ENCODE measurements at places on chromosomes 5 and 9. TPM values are rescaled to one million over a fixed set of nuclear protein-coding genes. Genes with fewer than 3 reads are reported as not detected.

NAIP gene
- 49.5 TPM for total RNA-seq

SLC34A1 gene
- total RNA-seq, result not detected

FGF10 gene
- 7.8 TPM for total RNA-seq

C9orf50 gene
- 0.28 TPM for total RNA-seq

DNAH5 gene
- 29.3 TPM for total RNA-seq

DNA sequence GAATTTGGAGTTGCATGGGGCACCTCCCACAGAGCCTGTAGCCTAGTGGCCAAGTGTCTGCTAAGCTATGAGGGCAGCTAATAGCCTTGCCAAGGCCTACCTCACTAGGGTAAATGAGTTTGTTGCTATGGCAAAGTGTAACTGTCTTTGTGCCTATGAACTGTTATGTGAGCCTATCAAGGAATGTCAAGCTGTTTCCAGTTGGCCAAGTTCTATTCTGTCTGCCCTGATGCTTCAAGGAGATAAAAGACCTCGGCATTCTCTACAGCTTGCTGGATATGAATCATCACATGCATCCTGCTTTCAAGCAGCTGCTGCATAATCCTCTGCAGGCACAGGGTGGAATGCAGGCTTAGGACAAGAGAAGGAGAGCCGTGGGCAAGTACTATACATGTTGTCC, 69.8 kb upstream of the CCDC112 start:
- no peaks in the 10 kb centered on the region for H3K27me3 ChIP-seq
- no peak for DNase-seq
- no peaks in the 10 kb centered on the region for H3K36me3 ChIP-seq
- H3K4me3 ChIP-seq, result no peak overlapping the region

GRCh38 chr9:120137186-120137840, 442.7 kb downstream of the CDK5RAP2 start:
- H3K27ac ChIP-seq, result no peak overlapping the region
- no peaks in the 10 kb centered on the region for H3K4me1 ChIP-seq
- DNase-seq, result no peak
- H3K4me3 ChIP-seq, result no peak overlapping the region
- H3K36me3 ChIP-seq, result no peaks in the 10 kb centered on the region

DNA sequence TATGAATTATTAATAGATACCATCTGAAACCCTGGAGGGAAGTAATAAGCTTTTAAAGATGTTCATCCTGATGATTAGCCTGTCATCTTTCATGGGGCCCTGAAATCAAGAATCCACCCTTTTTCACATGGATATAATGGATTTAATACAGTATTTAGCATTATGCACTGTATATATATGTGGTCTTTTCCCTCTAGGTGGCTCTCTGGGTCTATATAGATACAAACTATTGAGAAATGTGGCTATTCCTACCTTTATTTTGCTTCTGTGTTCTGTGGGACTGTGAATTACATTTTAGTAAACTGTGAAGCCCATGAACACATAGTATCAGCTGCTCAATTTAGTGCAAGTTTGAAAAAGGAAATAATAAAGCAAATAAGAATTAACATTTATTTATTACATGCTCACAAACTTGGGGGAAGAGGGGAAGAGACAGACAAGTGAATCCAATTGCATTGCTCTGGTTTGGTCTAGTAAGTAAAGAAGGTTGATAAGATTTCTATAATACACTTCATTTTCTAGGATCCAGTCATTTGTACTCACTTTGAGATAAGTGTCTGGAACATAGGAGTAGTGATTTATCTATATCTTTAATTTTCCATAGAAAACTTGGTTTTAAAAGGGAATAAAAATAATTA, 112.2 kb downstream of the SCAMP1 start:
- no peak overlapping the region for H3K27ac ChIP-seq
- no peaks in the 10 kb centered on the region for H3K27me3 ChIP-seq
- H3K4me1 ChIP-seq, result no peaks in the 10 kb centered on the region
- H3K4me3 ChIP-seq, result no peak overlapping the region
- peaks cover 2% of the 10 kb centered on the region for H3K36me3 ChIP-seq

GRCh38 chr5:163105456-163105855, 331.9 kb upstream of the CCNG1 start:
- no peak overlapping the region for H3K4me3 ChIP-seq
- H3K27me3 ChIP-seq, result no peaks in the 10 kb centered on the region
- no peak for DNase-seq
- no peak overlapping the region for H3K27ac ChIP-seq
- no peaks in the 10 kb centered on the region for H3K36me3 ChIP-seq
- no peaks in the 10 kb centered on the region for H3K4me1 ChIP-seq

GRCh38 chr5:1933364-1934055, 50.8 kb upstream of the IRX4 start:
- no peak overlapping the region for H3K27ac ChIP-seq
- no peak for DNase-seq
- no peaks in the 10 kb centered on the region for H3K36me3 ChIP-seq
- no peak overlapping the region for H3K4me3 ChIP-seq
- peaks cover 7% of the 10 kb centered on the region for H3K27me3 ChIP-seq
- H3K4me1 ChIP-seq, result peaks cover 5% of the 10 kb centered on the region

DNA sequence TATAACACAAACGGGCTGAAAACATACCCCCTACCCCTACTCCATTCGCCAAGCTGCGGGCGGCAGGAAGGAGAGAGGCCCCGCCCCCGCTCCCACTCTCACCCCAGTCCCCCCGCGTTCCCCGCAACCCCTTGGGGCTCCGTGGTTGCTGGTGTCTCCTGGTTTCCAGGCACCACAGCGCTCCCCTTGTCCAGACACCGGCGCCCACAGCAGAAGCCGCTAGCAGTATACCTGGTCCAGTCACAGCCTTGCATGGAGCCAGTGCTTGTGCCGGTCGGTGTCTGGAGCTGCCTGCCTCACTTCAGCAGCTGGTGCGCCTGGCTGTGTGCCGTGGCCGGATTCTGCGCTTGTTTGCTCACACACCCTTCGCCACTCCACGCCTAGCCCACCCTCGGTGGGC, 240.5 kb upstream of the DAB2 start:
- DNase-seq, result no peak
- no peaks in the 10 kb centered on the region for H3K4me1 ChIP-seq
- H3K27ac ChIP-seq, result no peak overlapping the region
- no peaks in the 10 kb centered on the region for H3K27me3 ChIP-seq
- H3K4me3 ChIP-seq, result no peak overlapping the region

GRCh38 chr5:143054480-143054941, 284.3 kb downstream of the ARHGAP26 start:
- H3K4me1 ChIP-seq, result no peaks in the 10 kb centered on the region
- H3K27me3 ChIP-seq, result no peaks in the 10 kb centered on the region
- H3K4me3 ChIP-seq, result no peak overlapping the region
- peaks cover 3% of the 10 kb centered on the region for H3K36me3 ChIP-seq
- no peak for DNase-seq

- no peaks in the 10 kb centered on the region for H3K4me1 ChIP-seq
- H3K27ac ChIP-seq, result no peak overlapping the region
- H3K36me3 ChIP-seq, result no peaks in the 10 kb centered on the region
- no peaks in the 10 kb centered on the region for H3K27me3 ChIP-seq
Observed at GRCh38 chr5:152349683-152350526, 55.2 kb downstream of the NMUR2 start.

DNA sequence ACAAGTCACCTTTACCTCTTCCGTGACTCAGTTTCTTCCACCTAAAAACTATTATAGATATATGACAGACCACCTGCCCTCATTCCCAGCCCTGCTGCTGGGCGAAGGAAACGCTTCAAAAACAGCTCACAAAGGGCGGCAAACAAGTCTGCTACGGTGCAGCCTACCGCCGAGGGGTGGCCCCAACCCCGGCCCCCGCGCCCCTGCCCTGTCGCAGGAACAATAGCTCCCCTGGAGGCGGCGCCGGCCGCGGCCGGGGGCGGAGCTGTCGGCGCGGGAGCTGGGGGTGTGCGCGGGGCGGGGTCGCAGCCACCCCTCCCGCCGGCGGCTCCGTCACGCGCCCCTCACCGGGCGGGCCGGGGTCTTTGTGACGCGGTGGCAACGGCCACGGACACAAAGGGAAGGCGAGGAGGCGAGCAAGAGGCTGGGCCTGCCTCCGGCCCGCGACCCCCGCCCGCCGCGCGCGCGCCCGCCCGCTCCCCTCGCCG, at the start of gene TMEFF1:
Gene TMEFF1, plus strand, starts transcription at position 362 of the 488 bp plus-strand sequence. CDS start 396 bp downstream, outside the sequence.
- H3K4me3 ChIP-seq, result peak within 1 kb of the TSS; percentile 59
- peak; percentile 82 for DNase-seq
- H3K27ac ChIP-seq, result no peak within 1 kb of the TSS

- H3K27ac ChIP-seq, result no peak overlapping the region
- no peak for DNase-seq
- no peaks in the 10 kb centered on the region for H3K27me3 ChIP-seq
Observed at GRCh38 chr9:73474625-73475024, 323.0 kb downstream of the ANXA1 start.

DNA sequence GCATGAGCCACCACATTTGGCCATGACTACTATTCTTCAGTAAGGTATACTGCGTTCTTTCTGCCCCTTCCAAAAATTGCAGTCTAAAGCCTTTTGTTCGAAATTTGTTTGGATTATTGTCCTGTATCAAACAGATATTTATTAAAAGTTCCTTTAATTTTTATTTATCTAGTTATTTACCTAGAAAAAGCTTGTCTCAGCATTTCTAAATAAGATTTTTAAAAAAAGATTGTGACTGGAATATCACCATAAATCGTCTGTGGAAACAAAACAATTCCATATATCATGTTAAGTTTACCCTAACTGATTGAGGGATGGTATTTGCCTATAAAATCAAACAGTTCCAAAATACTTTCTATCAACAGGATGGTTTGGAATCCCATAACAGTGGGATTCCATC, 14.7 kb downstream of the GNG10 start:
- H3K27ac ChIP-seq, result no peak overlapping the region
- H3K4me1 ChIP-seq, result no peaks in the 10 kb centered on the region
- no peaks in the 10 kb centered on the region for H3K27me3 ChIP-seq
- no peak for DNase-seq
- H3K4me3 ChIP-seq, result no peak overlapping the region

DNA sequence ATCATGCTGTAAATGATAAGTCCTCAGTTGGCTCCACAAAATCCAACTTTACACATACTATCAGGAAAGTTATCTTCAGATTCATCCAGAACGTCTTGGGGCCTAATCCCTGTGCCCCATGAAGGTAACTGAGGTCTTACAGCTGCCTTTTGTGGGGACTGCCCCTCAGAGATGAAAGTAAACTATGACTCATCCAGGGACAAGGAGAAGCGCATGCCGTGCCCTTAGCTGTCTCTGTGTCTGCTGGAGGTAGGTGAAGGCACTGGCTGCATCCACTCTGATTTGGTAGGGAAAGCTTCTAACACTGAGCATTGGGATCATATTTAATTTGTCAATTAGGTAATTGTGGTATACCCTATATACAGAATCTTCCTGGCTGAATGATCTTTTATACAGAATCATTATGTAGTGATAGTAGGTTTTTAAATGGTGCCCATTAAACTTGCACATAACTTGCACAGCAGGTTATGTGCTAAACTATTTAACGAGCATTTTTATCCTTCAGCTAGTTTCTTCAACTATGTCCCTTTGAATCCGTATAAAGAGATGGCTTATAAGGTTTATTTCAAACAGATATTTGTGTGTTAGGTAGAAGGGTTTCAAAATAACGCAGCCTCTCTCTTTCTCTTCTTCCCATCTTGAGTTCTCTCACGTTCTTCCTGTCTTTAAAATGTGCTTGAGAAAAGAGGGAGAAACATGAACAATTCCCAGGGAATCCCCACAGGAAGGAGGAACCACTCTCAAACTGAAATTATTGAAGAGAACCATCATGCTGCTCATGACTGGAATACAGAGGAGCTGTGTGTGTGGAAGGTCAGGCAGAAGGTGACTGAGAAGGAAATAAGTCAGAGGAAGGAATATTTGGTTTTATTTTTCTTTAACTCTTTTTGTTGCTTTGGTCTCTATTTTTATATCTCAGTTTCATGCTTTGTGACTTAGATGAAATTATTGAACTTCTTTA, 250.9 kb downstream of the CD180 start:
- H3K36me3 ChIP-seq, result no peaks in the 10 kb centered on the region
- H3K27me3 ChIP-seq, result no peaks in the 10 kb centered on the region
- no peak overlapping the region for H3K27ac ChIP-seq
- DNase-seq, result no peak
- no peaks in the 10 kb centered on the region for H3K4me1 ChIP-seq

DNA sequence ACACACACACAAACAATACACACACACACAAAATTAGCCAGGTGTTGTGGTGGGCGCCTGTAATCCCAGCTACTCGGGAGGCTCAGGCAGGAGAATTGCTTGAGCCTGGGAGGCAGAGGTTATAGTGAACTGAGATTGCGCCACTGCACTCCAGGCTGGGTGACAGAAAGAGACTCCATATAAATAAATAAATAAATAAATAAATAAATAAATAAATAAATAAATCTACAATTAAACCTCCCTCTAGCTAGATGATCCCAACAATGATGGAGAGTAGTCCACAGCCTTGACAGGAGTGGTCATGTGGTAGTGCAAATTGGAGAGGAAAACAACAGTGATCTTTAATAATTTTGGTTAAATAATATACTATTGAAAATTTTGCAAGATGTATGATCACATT, 1739.0 kb upstream of the C9orf72 start:
- no peaks in the 10 kb centered on the region for H3K4me1 ChIP-seq
- H3K36me3 ChIP-seq, result no peaks in the 10 kb centered on the region
- no peak overlapping the region for H3K4me3 ChIP-seq

GRCh38 chr5:111083323-111083722, 8.8 kb upstream of the WDR36 start:
- H3K36me3 ChIP-seq, result no peaks in the 10 kb centered on the region
- H3K27me3 ChIP-seq, result no peaks in the 10 kb centered on the region
- peaks cover 2% of the 10 kb centered on the region for H3K4me1 ChIP-seq
- H3K4me3 ChIP-seq, result no peak overlapping the region

GRCh38 chr9:120767451-120767850, 25.8 kb downstream of the FBXW2 start:
- DNase-seq, result peak; percentile 10
- no peak overlapping the region for H3K4me3 ChIP-seq
- peaks cover 21% of the 10 kb centered on the region for H3K36me3 ChIP-seq
- no peaks in the 10 kb centered on the region for H3K27me3 ChIP-seq
- H3K4me1 ChIP-seq, result no peaks in the 10 kb centered on the region
- no peak overlapping the region for H3K27ac ChIP-seq

GRCh38 chr9:78994471-78994870, 577.3 kb upstream of the TLE4 start:
- H3K36me3 ChIP-seq, result no peaks in the 10 kb centered on the region
- no peak overlapping the region for H3K4me3 ChIP-seq
- H3K4me1 ChIP-seq, result no peaks in the 10 kb centered on the region
- peak; percentile 36 for DNase-seq
- no peak overlapping the region for H3K27ac ChIP-seq

- H3K27ac ChIP-seq, result peak overlapping the region; percentile 29
- H3K4me3 ChIP-seq, result no peak overlapping the region
- H3K4me1 ChIP-seq, result peaks cover 13% of the 10 kb centered on the region
- DNase-seq, result peak; percentile 38
Observed at GRCh38 chr9:113399646-113400200, 1.4 kb downstream of the ALAD start.
